Activated naive CD4-positive, alpha-beta T cell (primary cell): ENCODE measurements at places on chromosomes 1 and 21.

- no peak for DNase-seq
Measured at GRCh38 chr1:62050165-62050564, 144.5 kb upstream of the L1TD1 start.

DNA sequence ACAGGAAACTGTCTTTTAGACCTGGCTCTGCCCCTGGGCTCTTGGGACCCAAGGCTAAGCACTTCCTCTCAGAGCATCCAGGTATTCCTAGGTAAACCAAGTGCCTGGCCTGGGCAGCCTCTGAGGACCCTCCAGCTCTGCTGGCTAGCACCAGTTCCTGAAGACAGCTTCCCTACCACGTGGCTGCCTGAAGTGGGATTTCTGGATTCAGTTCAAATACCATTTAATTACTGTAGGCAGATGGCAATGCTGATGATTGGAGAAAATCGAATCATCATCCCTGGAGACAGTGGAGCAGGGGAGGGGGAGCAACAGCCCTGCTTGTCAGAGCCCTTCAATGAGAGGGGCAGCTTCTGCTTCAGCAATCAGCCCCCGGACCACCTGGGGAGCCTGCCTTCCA is 11.9 kb downstream of the KIF21B start:
- DNase-seq, result no peak

GRCh38 chr1:84253036-84253435 is 48.5 kb upstream of the SAMD13 start:
- no peak for DNase-seq

GRCh38 chr21:29146726-29147125 is 16.3 kb downstream of the MAP3K7CL start:
- no peak for DNase-seq

DNA sequence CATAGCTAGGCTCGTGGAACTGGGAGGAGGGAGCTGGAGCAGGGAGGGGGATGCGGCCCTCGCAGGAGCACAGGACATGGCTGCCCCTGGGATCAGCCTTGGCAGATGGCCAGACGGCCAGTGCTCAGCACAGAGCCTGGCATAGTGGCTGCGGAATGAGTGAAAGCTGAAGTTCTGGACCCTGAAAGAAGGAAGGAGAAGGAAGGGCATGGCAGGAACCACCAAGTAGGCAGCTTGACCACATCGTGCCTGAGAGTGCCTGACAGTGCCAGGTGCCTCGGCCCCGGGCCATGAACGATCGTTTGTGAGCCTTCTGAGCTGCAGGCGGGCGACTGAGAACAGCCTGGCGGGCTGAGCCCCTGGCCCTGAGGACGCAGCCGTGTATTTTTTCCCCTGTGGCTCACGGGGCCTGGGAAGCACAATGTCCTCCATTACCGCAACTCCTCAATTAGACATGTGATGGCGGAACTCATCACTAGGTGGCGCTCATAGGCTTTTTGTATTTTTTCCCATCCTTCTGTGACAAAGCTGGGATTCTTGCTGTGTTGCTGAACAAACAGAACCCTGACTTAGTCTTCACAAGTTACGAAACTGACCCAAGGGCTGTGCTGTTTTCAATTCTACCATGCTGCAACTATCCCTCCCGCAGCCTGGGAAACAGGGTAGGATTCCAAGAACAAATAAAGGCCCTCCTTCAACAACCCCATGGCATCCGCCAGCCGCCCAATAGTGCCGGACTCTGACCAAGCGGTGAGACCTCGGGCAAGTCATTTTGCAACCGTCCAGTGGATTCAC is 29.9 kb upstream of the TMEM61 start:
- no peak for DNase-seq

- DNase-seq, result no peak
Measured at GRCh38 chr1:164783778-164784555, 225.0 kb downstream of the PBX1 start.

- no peak for DNase-seq
Measured at GRCh38 chr1:161217831-161218230, 2.7 kb downstream of the FCER1G start.

GRCh38 chr21:42271065-42271464 is 44.1 kb downstream of the TFF3 start:
- DNase-seq, result no peak

DNA sequence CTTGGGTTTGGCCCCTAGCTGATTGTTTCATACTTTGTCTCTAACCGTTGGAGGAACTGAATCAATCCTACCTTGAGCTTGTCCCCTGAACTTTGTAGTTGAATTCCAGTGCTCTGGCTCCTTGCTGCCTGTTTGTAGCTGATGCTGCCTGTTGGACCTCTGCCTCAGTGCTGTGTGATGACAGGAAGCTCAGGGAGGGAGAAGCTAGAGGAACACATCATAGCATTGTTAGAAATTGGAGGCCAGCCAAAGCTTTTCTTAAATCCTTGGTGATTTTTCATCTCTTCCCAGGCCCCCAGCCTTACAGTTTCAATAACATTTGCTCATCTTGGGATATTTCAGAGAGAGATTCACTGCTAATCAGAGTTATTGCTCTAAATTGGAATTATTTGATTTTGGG is 34.0 kb downstream of the MACF1 start:
- DNase-seq, result no peak

DNA sequence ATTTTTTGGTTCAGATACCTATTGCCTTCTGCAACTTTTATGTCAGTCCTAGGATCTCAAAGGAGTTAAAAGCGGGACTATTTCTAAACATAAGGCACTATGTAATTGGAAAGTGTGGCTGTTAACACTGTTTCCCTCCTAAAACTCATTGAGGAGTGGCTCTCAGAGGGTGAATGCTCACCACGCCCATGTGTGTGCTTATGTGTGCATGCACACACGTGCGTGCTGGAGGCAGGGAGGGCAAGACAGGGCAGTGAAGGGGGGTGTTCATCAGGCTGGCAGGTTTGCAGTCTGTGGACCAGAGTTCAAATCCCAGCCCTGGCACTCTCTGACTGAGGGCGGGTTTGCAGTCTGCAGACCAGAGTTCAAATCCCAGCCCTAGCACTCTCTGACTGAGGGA is 22.4 kb downstream of the KCNAB2 start:
- no peak for DNase-seq

DNA sequence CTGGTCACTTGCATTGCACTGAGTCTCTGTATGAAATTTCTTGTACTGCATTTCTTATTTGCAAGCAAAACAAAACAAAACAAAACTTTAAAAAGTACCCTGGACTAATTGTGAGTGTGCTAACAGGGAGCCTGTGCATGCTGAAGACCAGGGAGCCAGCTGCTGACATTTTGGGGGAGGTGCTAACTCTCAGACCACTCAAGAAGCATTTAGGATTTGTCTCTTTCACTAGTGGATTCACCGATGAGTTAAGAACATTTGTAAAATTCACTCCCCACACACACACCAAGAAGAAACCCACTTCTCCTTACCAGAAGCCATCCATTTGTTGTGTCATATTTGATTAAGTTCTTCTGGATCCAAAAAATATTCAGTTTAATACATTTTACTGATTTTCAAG is 95.7 kb upstream of the C1orf105 start:
- DNase-seq, result no peak

- no peak for DNase-seq
Measured at GRCh38 chr1:100482167-100482566, 55.8 kb upstream of the GPR88 start.

- no peak for DNase-seq
Measured at GRCh38 chr1:165456114-165456513, 11.2 kb upstream of the RXRG start.

- DNase-seq, result no peak
Measured at GRCh38 chr1:228038387-228039005, 31.7 kb downstream of the WNT3A start.

DNA sequence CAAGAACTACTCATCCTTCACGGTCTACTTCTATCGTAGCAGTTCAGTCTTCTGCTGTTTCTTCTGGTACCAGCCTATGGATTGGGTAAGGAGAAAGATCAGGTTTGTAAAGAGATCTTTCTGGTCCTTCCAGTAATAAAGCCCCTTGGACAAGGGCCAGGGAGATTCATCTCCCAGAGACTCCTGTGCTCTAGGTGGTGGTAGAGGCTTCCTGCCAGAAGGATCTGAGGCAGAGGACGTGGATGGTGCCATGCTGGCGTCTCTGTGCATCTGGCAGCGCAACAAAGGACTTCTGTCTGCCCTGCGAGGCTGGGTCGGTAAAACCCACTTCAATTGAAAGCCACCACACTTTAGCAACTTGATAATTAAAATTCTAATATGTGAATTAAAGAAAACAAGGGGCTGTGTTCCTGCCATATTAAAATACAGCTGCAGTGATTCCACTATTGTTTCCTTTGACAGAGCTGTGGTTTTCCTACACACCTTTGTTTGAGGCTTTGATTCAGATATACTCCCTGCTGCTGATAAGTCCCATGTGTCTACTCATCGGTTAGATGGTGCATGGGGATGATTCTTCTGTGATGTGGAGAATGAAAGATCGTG is 73.6 kb downstream of the ROR1 start:
- no peak for DNase-seq

GRCh38 chr1:116376729-116377086 is 3.7 kb downstream of the ATP1A1 start:
- no peak for DNase-seq

GRCh38 chr21:21851657-21852056 is 853.4 kb downstream of the NCAM2 start:
- DNase-seq, result no peak
